ENCODE measurements at places on chromosomes 5 and 9. TPM values are rescaled to one million over a fixed set of nuclear protein-coding genes. Genes with fewer than 3 reads are reported as not detected.

DNA sequence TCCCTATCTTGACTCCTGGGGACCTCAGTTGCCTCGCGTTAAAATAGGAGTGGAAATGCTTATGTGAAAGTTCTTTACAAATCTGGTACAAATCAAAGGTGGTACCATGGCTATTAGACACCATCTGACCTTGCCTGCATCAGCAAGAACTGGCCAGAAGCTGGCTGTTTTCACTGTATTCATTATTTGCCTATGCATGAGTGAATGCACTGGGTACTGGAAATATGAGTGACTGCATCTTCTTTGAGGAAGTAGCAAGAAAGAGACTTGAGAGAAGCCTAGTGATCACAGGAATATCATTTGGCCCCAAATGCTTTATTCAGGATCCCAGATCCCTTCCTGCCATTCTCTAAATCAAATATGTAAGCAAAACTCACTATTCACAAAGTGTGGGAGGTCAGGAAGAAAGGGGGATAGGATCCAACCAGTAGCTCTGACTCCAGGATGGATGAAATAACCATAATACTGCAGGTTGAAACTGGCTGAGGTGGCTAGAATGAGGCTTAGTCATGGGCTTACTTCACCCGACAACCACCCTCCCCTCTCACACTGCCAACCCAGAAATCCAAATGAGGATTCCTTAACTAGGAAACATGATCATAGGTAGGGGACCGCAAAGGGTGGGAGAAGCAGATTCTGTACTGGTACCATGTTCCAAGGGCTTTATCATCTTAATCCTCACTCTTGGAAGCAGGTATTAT is 56.7 kb downstream of the FAM114A2 start:
- no peak for ATAC-seq

- no peak for ATAC-seq
Measured at GRCh38 chr5:118196229-118196628, 792.1 kb downstream of the DTWD2 start.

The NFIL3 gene
- 67.7 TPM for total RNA-seq

DNA sequence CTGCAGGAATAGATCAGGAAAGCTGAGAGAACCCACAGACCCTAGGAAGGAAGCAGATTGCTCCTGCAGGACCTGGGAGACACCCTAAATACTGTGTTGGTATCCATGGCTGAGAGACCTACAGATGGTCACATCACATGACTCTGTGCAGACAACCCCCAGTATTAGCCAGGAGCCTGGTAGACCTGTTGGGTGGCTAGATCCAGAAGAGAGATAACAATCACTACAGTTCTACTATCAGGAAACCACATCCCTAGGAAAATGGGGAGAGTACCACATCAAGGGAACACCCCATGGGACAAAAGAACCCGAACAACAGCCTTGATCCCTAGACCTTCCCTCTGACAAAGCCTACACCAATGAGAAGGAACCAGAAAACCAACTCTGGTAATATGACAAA is 24.2 kb upstream of the MELK start:
- no peak for ATAC-seq

DNA sequence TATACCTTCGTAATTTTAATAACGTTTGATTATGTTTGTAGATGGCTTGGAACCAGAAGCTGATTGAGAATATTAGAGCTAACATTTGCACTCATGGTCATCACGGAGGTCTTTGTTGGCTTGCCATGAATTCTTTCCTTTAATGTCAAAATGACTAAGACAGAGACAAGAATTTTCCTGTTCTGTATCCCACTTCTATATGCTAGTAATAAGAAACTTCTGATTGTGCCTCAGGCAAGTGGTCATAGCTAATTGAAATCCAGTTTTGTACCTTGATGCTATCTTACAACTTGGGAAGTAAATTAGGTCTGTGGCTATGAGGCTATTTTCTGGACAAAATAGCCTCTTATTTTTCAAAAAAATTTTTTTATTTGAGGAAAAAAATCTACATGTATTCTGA is 167.6 kb downstream of the RANBP17 start:
- no peak for ATAC-seq

The HEMGN gene
- total RNA-seq = 1.2 TPM

- ATAC-seq = no peak
Measured at GRCh38 chr9:89022902-89023301, 31.6 kb downstream of the S1PR3 start.

The FOXD4L4 gene
- 0.15 TPM for total RNA-seq

DNA sequence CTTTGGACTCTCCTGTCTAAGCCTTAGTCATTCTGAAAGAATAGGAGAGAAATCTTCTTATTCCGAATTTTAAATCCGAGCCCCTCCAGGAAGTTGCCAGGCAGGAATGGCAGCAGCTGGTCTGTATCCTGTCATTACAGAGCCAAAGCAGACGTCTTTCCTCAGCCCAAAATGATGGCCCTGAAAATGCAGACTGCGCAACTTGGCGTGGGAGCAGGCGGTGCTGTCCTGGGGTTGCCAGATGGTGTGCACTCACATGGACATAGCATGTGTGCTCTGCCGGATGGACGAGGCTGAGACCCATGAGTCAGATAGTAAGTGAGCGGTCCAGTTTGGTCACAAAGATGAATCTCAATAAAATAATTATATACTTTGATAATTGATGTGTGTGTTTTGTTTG is 410.4 kb downstream of the KCTD16 start:
- no peak for ATAC-seq

GRCh38 chr5:65329266-65329665 is 152.5 kb downstream of the ADAMTS6 start:
- no peak for ATAC-seq

DNA sequence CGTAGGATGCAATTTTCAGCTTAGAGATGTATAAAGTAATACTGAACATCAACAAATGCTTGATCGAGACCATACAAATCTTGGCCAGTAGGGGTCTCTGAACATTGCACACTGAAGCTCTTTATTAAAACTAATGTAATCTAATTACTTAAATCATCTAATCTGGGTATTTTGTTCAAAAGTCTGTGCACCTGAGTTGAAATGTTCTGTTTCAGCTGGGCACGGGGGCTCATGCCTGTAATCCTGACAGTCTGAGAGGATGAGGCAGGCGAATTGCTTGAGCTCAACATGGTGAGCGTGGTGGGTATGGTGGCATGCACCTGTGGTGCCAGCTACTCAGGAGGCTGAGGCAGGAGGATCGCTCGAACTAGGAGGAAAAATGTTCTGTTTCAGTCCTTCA is 41.0 kb downstream of the ESM1 start:
- ATAC-seq = peak; percentile 32

DNA sequence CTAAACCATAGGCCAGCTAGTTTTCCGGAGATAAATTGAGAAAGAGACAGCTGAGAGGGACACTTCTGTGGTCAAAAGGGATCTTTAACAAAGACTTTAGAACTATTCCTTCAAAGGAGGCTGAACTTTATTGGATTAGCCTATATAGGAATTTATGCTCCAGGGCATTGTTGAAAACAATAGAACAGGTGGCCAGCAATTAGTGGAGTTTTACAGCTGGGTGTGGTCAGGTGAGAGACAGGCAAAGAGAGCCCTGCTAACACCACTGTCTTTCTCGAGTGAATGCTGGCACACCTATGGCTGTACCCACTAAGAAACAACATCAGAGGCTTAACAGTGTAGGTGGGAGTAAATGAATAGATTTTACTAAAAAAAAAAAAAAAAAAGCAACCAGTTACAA is 16.7 kb upstream of the TLR4 start:
- ATAC-seq = no peak

The SLC34A3 gene
- not detected for total RNA-seq

GRCh38 chr5:9388941-9389674 is 156.8 kb downstream of the SEMA5A start:
- no peak for ATAC-seq

GRCh38 chr9:121237916-121238315 is 30.0 kb upstream of the GSN start:
- no peak for ATAC-seq

GRCh38 chr9:70472268-70473249 is 58.1 kb upstream of the KLF9 start:
- no peak for ATAC-seq

DNA sequence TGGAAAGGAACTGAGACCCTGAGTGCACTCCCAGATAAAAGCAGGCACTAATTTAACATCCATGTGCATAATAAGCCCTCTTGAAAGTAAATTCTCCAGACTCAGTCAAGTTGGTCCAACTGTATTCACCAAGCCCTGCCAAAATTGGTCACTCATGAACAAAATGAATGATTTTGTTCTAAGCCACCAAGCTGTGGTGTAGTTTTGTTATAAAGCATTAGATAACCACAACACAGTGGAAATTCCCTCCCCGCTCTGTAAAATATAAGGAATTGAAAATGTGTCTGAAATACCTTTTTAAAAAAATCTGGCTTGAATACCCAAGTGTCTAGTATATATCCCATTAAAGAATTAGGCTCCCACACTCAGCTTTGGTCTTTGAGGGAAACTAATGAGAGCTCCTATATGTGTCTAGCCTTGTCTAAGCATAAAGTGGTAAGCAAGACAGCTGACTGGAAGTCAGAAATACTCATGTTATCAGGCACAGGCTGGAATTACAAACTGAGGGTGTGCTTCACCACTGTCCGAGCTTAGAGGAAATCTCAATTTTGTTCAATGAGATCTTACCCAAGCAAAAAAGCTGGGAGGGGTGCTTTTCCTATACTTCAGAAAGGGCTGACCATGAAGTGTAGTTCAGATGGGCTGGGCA is 33.2 kb downstream of the IDNK start:
- ATAC-seq = peak; percentile 31

DNA sequence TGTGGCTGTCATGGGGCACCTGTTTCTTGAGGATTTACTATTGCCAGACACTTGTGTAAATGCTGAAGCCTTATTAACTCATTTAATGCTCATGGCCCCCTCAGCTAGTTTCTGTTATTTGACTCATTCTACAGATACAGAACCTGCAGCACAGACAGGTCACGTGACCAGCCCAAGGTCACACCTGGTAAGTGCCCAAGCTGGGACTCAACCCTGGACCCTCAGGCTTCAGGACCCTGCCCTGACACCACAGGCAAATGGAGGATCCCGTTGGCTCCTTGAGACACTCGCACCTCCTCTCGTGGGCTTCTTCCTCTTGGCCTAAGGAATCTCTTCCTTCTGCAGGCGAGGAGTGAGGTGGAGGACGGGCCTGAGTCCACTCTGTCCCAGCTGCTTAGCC is 10.6 kb upstream of the NEURL1B start:
- no peak for ATAC-seq
